ENCODE measurements at places on chromosomes 1 and 21.

DNA sequence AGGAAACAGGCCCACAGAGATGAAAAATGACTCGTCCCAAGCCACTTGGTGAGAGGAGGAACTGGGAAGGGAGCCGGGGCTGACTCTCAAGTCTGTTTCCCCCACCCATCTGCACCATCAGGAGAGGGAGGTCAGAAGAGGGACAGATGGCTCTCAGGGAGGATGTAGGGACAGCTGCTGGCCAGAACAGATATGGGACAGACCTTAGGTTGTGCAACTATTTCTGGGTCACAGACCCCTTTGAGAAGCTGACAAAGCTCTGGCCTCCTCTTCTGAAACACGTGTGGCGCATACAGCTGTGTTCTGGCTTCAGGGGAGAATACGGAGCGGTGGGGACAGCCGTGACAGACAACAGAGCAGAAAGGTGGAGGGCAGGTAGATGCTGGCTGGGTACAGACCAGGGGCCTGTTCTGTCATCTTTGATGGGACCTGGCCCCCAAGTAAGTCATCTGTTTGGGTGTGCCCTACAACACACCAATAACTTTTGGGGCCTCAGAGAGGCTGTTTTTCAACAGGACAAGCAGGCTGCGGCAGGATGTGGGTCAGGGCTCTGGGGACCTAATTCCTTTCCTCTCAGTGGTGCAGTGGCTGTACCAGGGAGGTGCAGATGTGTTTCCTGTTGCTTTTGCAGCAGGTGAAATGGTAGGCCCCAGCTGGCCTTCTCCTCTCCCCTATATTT, 7.3 kb downstream of the SH3BGRL3 start:
- no peak for DNase-seq

DNA sequence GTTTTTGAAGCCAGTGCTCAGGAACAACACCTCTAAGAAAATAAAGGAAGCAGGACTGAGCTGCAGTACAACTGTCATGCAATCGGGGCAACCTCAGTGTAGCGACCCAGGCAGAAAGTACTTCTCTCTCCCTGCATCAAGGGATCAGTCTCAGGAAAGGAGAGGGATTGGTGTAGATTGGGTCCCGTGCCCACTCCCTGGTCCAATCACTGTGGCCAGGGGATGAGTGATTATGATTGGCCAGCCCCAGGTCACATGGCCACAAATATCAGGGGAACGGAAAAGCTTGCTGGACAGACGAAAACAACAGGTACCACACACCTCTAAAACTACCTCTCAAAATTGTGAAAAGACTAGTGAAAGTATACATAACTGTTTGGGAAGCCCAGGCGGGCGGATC, 136.2 kb upstream of the F3 start:
- DNase-seq: no peak

GRCh38 chr21:42101246-42101645, 30.1 kb downstream of the UMODL1 start:
- DNase-seq: no peak

DNA sequence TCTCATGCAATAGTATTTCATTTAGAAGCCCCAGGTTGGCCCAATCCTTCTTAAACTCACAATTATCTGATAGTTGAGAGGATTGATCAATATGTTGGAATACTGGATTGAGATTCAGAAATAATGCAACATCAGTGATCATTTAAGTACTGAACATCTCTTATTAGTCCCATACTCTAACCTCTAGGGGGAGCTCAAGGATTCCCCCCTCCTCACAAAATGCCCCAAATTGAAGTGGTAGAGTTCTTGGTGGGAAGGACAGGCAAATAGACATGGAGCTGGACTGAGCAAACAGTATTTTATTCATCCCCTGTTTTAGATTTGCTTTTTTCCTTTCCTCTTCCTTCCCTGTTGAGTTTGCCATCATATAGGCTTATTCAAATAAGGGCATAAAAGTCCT, 62.8 kb downstream of the NGF start:
- no peak for DNase-seq

GRCh38 chr1:102098536-102098935, 101.8 kb upstream of the OLFM3 start:
- DNase-seq: no peak

DNA sequence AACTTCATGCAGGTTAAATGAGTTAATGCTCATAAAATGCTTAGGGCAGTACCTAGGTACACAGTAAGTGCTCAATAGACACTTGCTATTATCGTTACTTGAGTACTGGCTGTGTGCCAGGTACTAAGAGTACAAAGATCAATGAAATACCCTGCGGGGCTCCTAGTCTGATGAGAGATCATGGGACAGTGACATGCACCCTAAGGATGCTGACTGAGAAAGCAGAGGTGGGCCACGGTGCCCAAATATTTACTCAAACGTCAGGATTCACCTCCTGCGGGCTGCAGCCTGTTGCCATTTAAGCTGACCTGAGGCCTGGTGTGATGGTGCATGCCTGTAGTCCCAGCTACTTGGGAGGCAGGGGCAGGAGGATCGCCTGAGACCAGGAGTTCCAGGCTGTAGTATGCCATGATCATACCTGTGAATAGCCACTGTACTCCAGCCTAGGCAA, 19.8 kb upstream of the LUZP1 start:
- no peak for DNase-seq

DNA sequence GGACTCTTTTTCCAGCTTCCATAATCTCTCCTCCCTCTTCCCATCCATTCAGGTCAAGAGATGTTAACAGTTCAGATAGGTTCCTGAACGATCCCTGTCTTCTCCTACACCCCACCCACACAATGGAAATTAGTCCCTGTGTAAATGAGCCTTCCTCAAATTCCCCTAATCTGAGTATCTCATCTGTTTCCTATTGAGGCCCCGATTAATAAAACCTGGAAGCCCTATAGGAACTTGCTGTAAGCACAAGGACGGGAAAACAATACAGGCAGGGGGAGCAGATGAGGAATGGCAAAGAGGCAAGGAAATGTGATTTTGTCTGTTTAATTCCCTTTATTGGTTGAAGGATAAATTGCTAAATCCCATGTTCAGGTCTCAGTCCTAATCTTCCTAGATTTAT, 7.1 kb upstream of the GPX7 start:
- DNase-seq: no peak

DNA sequence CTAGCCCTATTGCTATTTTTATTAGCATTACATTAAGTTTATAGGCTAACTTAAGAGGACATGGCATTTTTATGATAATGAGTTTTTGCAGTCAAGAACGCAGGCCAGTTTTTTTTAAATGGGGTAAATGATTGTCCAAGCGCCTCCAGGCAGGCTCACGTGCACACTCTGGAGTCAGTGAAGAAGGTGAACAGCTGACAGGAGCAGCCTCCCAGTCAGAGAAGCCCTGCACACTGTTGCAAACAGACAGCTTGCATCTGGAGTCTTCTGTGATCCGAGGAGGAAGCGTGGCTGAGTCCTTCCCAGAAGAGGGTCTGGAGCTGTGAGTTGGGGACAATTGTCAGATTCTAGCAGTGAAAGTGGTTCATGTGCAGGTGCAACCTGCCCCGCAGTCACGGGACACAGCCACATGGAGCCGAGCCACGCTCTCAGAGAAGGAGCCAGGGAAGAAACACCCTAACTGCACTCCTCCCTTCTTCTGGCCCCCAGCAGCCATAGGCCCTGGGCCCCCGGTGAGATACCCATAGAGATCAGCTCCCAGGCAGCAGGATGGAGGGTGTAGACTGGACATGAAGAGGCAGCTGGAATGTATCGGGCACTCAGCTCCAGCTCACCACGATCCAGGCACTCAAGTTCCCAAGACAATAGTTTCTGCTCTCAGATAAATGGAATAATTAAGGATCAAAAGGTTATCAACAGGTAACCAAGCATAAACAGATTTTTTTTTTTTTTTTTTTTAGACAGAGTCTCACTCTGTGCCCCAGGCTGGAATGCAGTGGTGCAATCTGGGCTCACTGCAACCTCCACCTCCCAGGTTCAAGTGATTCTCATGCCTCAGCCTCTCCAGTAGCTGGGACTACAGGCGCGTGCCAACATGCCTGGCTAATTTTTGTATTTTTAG, 26.4 kb downstream of the CAPN2 start:
- DNase-seq: no peak

GRCh38 chr21:25456672-25457071, 150.6 kb downstream of the MRPL39 start:
- no peak for DNase-seq

DNA sequence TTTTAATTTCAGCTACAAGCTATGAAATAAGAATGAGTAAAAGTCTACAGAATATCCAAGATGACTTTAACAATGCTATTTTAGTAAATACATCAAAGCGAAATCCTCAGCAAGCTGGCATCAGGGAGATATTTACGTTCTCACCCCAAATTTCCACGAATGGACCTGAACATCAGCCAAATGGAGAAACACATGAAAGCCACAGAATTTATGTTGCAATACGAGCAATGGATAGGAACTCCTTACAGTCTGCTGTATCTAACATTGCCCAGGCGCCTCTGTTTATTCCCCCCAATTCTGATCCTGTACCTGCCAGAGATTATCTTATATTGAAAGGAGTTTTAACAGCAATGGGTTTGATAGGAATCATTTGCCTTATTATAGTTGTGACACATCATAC, 13.7 kb upstream of the CLCA1 start:
- DNase-seq: no peak

DNA sequence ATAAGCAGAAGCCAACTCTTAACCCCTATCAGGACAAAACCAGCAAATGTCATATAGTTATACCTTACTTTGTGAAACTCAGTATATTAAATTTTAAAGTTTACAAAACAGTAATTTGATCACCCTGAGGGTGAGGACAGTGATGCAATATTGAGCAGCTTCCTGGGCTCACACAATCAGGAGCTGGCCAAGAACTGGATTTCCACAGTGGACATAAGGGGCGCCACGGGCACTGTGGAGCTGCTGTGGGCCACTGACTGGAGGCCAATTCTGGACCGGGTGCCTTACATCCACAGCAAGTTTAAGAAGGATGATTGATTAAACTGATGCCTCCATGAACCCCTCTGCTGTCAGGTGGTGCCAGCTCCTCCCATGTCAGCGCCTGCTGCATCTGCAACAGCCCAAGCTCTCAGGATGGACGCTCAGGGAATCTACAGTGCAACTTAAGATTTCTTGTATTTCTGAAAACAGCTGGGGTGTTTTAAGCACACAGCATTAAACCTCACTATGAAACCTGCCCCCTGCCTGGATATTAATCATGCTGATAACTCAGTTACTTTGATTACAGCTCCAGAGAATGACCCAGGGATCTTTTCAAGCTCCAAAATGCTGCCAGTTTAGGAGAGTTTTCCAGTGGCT, 55.9 kb downstream of the TOR3A start:
- DNase-seq: no peak

- no peak for DNase-seq
Observed at GRCh38 chr21:34009193-34009592, 64.2 kb upstream of the MRPS6 start.

DNA sequence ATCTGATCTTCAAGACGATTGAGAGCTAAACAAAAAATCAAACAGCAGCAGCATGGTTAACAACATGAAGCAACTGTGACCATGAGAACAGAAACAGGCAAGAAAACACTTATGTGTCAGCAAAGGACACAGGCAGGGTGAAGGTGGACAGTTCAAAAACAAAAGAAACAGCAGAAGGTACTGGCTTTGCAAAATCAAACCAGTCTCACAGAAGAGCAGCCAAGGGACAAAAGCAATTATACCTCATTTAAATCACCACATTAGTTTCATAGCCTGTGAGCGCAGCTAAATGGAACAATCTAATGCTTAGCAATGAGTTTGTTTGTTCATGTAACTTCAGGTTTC, 59.1 kb downstream of the CAPN2 start:
- no peak for DNase-seq

- DNase-seq: no peak
Observed at GRCh38 chr21:45578811-45579381, 36.7 kb upstream of the SLC19A1 start.

GRCh38 chr1:114215436-114215835, 61.8 kb upstream of the SYT6 start:
- no peak for DNase-seq

GRCh38 chr1:184558691-184559090, 171.9 kb downstream of the C1orf21 start:
- no peak for DNase-seq

DNA sequence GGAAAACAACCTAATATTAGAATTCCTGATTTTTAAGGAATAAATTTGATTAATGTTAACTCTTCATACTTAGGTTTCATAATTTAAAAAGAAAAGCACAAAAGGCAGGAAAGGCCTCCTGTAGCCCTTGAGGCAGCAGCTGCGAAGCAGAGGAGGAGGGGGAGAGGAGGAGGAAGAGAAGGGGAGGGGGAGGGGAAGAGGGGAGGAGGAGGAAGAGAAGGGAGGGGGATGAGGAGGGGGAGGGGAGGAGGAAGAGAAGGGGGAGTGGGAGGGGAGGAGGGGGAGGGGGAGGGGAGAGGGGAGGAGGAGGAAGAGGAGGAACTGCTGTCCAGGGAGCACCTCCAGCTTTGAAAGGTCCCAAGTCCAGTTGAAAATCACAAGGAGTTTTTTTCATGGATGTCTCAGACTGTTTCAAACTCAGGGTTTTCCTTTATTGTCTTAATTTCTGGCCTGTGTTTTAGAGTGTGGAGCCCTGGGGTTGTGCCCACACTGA, 35.1 kb upstream of the DIP2A start:
- DNase-seq: no peak

GRCh38 chr21:34219334-34220060, 144.3 kb upstream of the KCNE2 start:
- DNase-seq: no peak

- DNase-seq: no peak
Observed at GRCh38 chr1:230641900-230642262, 400 bp upstream of the COG2 start.

DNA sequence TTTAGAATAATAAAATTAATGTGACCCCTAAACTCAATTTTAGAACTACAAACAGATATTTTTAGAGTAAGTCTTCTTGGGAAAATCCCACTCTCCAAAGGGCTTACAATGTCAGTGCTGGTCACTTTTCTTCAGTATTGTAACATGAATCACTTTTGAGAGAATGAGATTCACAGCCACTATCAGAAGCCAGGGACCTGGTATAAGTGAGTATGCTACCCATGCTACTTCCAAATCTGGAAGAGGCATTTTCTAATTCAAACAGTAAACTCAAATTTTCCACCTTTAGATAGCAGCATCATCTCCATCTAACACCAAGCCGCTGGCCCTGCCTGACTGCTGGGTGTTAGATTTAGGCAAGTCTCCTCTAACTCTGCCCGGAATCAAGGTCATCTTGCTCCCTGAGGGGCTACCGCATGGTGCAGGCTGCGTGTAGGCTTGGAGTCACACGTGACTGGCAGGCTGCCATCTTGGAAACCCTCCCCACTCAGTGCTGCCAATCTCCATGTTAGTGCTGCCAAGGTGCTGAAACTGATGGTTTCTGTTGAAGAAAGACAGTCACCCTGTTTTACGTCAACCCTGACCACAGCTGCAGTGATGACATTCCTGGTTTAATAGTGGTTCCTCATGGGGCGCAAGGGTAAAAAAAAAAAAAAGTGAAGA, 882.9 kb upstream of the B3GALT2 start:
- DNase-seq: no peak
